Esophagus squamous epithelium (tissue), 5 donors: ENCODE measurements at places on chromosomes 16 and 17.

DNA sequence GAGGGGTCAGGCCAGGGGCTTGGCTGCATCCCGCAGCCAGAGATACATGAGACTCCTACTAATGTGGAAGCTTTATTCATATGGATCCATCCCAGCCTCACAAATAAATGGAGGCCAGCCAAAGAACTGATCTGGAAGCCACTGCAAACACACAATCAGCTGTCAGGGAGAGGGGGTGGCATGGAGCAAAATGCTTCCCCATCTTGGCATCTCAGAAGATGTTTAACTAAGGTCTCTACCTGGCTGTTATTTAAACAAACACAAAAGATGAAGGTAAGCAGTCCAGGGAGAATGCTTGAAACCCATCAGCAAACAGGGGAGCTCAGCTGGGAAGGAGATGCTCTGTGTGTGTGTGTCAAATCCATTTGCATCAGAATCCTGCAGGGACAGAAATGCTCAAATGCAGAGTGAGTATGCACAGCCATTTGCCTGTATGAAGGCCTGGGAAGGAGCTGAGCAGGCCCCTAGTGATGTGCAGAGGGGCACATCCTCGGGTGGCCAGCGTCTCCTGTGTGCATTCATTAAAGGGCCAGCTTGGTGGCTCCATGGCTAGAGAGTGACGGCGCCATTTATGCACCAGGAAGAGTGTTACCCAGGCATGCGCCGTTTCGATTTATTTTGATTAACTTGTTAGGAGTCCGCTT, 34.2 kb upstream of the IRX3 start:
- H3K27ac ChIP-seq = no peak overlapping the region
- H3K27me3 ChIP-seq = no peaks in the 10 kb centered on the region
- DNase-seq = no peak
- H3K36me3 ChIP-seq = no peaks in the 10 kb centered on the region

GRCh38 chr17:33205552-33205951, 87.5 kb downstream of the ASIC2 start:
- no peaks in the 10 kb centered on the region for H3K36me3 ChIP-seq
- H3K4me3 ChIP-seq = no peak overlapping the region
- H3K27me3 ChIP-seq = no peaks in the 10 kb centered on the region
- DNase-seq = no peak

DNA sequence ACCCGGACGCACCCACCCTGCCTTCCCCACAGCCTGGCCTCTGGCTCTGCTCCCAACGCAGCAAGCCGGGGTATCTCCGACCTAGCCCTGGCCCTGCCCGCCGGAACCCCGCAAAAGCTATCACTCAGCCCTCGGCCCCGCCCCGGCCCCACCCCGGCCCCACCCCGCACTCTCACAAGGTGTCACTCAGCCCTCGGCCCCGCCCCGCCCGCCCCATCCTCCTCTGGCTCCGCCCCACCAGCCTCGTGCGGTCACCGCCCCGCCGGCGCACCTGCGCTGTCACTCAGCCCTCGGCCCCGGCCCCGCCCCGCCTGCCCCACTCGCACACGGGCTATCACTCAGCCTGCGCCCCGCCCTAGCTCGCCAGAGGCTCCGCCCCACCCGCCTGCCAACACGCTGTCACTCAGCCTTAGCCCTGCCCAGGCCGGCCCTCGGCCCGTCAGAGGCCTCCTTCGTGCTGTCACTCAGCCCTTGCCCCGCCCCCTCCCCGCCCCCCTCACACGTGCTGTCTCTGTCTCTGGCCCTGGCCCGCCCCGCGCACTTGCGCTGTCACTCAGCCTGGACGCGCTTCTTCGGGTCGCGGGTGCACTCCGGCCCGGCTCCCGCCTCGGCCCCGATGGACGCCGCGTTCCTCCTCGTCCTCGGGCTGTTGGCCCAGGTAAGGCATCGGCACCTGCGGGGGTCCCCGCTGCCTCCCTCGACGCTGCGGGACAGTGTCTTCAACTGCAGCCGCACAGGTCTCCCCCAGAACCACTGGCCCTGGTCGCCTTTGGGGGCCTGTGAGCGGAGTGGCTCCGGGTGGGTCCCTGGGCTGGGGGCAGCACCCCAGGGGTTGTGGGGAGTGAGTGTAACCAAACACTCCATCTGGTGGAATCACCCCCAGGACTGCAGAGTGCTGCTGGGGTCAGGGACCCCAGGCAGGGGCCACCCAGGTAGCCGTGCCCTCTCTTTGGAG, at the start of gene CDH15:
CDH15 (plus strand) TSS at position 533 of the 955 bp plus-strand sequence; CDS start at position 617, 84 bp downstream.
- H3K27me3 ChIP-seq = no peaks in the 10 kb centered on the region
- H3K27ac ChIP-seq = no peak within 1 kb of the TSS
- peaks cover 20% of the 10 kb centered on the region for H3K4me1 ChIP-seq
- H3K36me3 ChIP-seq = no peaks in the 10 kb centered on the region
- peak; percentile 64 for DNase-seq

GRCh38 chr17:34499576-34499975, 79.8 kb upstream of the TMEM132E start:
- H3K27ac ChIP-seq = no peak overlapping the region
- H3K36me3 ChIP-seq = no peaks in the 10 kb centered on the region
- DNase-seq = no peak
- H3K4me3 ChIP-seq = no peak overlapping the region
- H3K4me1 ChIP-seq = no peaks in the 10 kb centered on the region
- no peaks in the 10 kb centered on the region for H3K27me3 ChIP-seq

DNA sequence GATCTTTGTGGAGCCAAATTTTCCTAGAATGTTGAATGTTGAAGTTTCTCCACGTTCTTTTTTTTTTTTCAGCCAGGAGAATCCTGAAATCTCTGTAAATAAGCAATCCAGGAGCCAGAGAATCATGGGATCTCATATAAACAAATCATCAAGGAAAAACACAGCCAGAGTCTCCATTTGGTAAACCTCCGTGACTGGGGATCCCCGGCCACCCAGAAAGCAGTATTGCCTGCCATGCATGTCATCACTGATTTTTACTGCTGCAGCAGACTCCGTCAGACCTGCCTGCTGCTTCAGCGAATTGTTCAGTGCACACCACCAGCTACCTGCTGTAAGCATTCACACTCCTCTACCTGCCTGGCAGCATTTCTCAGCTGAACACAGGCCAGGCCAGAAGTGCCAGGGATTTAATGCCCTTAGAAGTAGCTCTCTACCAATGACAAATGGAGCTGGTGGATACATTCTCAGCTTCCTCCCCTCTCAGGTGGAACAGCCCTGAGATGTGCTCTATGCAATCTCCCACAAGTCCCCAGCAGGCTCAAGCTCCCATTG, 158.6 kb downstream of the CYLD start:
- no peak for DNase-seq
- no peaks in the 10 kb centered on the region for H3K27me3 ChIP-seq
- H3K4me1 ChIP-seq = no peaks in the 10 kb centered on the region
- no peaks in the 10 kb centered on the region for H3K36me3 ChIP-seq

DNA sequence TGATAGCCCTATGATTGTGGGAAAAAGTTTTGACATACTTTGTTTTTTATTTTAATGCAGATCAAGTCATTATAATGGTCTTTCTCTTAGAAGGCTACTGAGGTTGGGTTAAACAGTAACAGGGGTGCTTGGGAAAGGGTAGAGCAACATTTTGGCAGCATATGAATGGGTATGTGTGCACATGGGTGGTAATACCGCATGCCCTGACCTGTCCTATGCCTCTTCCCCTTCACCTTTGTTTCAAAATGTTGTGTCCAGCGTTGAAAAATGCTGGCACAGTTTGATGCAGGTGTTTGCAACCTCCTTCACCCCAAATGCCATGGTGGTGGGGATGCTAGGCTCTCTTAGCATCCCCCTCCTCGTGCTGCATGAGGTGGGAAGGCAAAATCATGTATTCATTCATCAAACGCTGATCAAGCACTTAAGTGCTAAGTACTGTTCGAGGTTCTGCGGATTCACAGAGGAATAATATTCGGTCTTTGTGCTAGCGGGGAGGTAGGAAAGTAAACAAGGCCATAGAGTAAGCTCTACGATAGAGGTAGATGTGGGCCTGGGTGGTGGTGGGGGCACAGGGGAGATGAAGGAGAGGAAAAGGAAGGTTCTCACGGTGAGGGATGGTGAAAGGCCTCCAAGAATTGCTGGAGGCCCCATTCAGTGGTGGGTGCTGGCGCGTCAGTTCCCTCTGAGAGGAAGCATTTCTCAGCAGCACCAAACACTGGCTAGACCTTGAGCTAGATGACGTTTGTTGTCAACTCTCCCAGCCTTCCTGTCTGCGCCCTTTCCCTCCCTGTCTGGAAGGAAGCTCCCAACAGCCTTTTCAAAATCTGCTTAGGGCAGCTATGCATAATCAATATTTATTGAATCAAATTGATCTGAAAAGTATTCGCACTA, 13.3 kb upstream of the MARCHF10 start:
- no peaks in the 10 kb centered on the region for H3K4me1 ChIP-seq
- H3K27ac ChIP-seq = no peak overlapping the region
- H3K27me3 ChIP-seq = no peaks in the 10 kb centered on the region
- H3K36me3 ChIP-seq = no peaks in the 10 kb centered on the region
- H3K4me3 ChIP-seq = no peak overlapping the region

DNA sequence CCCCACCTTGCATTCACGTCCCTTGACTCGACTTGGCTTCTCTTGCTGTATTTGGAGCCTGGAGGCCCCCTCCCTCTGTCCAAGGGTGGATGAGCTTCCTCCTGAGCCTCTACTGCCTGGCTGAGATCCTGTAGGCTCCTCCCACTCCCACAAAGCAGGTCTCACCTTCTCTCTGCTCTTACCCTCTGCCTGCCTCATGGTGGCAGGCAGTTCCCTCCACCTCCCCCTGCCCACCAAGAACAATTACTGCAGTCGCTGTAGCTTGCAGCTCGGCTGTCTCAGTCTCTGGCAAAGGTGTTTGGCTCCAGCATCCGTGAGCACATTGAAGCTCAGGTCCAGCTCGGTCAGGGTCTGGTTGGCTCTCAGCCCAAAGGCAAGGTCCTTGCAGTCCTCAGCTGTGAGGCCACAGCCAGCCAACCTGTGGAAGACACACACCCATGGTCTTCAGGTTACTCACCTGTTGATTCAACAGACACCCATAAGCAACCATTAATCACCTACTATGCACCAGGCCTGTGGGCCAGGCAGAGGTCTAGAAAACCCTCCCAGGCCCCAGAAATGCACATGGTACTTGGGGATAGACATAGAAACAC, 42.6 kb downstream of the NLRP1 start:
- peaks cover 7% of the 10 kb centered on the region for H3K36me3 ChIP-seq
- no peak for DNase-seq
- no peak overlapping the region for H3K4me3 ChIP-seq
- no peak overlapping the region for H3K27ac ChIP-seq

DNA sequence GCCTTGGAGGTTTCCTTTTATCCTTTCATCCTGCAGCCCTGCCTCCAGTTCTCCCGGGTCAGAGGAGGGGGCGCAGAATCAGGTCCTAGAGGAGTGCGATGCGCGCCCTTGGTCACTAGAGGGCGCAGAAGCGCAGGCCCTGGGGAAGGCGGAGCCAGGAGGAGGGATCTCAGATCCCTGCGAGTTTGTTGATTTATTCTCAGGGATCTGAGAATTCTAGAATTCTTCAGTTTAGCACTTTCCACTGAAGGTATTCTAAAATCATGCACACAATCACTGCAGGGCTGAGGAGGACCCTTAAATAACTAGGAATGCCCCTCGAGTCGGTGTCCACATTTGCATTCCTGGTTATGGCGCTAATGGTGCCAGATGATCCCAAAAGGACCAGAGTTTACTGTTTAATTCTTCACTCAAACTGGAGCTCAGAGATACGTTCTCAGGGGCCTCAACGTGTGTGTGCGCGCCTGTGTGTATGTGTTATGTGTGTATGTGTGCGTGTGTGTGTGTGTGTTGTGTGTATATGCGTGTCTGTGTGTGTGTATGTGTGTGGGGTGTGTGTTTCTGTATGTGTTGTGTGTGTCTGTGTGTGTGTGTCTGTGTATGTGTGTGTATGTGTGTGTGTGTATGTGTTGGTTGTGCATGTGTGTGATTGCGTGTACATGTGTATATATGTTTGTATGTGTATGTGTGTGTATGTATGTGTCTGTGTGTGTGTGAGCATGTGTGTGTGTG, 6.9 kb upstream of the ELAC2 start:
- no peak overlapping the region for H3K4me3 ChIP-seq
- H3K4me1 ChIP-seq = peaks cover 7% of the 10 kb centered on the region
- H3K27ac ChIP-seq = no peak overlapping the region
- H3K36me3 ChIP-seq = no peaks in the 10 kb centered on the region
- H3K27me3 ChIP-seq = peaks cover 9% of the 10 kb centered on the region
- DNase-seq = no peak

GRCh38 chr16:53775821-53776431, 72.0 kb downstream of the FTO start:
- DNase-seq = no peak
- no peaks in the 10 kb centered on the region for H3K27me3 ChIP-seq
- H3K36me3 ChIP-seq = no peaks in the 10 kb centered on the region

DNA sequence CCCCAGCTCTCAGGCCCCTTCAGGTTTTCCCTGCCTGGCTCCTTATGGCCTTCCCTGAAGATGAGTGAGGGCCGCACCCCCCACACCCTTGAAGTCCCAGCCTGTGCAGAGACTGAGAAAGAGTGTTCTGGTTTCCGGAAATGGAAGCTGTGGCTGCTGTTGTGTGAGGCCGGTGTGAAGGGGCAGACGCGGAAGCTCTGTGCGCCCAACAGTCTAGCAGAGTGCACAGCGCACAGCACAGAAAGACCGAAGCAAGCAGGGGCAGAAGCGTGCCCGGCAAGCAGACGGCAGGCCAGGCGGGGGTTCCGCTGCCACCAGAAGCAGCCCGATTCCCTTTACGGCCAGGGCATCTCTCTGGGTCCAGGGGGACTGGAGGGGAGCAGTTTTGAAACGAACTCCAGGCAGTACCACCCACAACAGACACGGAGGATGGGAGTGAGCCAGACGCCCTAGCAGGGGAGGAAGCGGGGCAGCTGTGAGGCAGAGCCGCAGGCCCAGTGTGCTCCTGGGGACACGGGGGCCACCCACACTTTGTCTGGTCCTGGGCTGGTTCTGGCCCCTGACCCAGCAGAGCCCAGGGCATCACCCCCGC, 16.7 kb downstream of the TPSG1 start:
- peaks cover 43% of the 10 kb centered on the region for H3K36me3 ChIP-seq
- no peak overlapping the region for H3K4me3 ChIP-seq
- DNase-seq = no peak
- H3K27ac ChIP-seq = no peak overlapping the region
- H3K27me3 ChIP-seq = no peaks in the 10 kb centered on the region

GRCh38 chr17:27360507-27360906, 66.6 kb downstream of the WSB1 start:
- no peaks in the 10 kb centered on the region for H3K27me3 ChIP-seq
- H3K27ac ChIP-seq = no peak overlapping the region
- no peaks in the 10 kb centered on the region for H3K4me1 ChIP-seq
- no peak overlapping the region for H3K4me3 ChIP-seq

- no peaks in the 10 kb centered on the region for H3K27me3 ChIP-seq
- no peak for DNase-seq
- H3K27ac ChIP-seq = no peak overlapping the region
- no peaks in the 10 kb centered on the region for H3K4me1 ChIP-seq
Measured at GRCh38 chr17:69348429-69348828, 21.5 kb upstream of the ABCA5 start.

DNA sequence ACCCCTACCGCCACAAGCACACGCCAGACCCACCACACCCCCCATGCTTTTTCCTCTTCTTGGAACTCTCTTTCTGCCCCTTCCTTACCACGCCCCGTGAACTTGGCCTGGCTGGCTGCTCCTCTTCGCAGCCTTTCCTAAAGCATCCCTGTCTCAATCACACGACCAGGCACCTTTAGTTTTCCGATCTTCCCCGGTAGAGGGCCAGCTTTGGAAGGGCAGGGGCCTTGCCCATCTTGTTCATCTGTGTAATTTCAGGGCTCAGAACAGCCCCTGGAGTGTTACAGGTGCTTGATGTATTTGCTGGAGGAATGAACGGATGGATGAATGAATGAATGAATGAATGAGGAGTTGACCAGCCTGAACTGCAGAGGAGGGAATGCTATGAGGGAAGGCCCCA, 3.7 kb downstream of the SPPL2C start:
- no peak overlapping the region for H3K27ac ChIP-seq
- DNase-seq = no peak
- H3K4me3 ChIP-seq = no peak overlapping the region
- H3K27me3 ChIP-seq = no peaks in the 10 kb centered on the region
